ENCODE measurements at places on chromosomes 3 and 15. TPM values are rescaled to one million over a fixed set of nuclear protein-coding genes. Genes with fewer than 3 reads are reported as not detected.

GABRR3 gene
- total RNA-seq, result 25.8 TPM

RFTN1 gene
- total RNA-seq, result 44.2 TPM

RYR3 gene
- 14.1 TPM for total RNA-seq

C2CD4A gene
- not detected for total RNA-seq

PYGO1 gene
- total RNA-seq, result 36.4 TPM

GOLGA8R gene
- total RNA-seq, result 10.7 TPM

All from camera-type eye (tissue), 1 donor.